ENCODE measurements at places on chromosomes 7 and 10. TPM values are rescaled to one million over a fixed set of nuclear protein-coding genes. Genes with fewer than 3 reads are reported as not detected.

MMP21 gene
- 0.13 TPM for total RNA-seq

DNA sequence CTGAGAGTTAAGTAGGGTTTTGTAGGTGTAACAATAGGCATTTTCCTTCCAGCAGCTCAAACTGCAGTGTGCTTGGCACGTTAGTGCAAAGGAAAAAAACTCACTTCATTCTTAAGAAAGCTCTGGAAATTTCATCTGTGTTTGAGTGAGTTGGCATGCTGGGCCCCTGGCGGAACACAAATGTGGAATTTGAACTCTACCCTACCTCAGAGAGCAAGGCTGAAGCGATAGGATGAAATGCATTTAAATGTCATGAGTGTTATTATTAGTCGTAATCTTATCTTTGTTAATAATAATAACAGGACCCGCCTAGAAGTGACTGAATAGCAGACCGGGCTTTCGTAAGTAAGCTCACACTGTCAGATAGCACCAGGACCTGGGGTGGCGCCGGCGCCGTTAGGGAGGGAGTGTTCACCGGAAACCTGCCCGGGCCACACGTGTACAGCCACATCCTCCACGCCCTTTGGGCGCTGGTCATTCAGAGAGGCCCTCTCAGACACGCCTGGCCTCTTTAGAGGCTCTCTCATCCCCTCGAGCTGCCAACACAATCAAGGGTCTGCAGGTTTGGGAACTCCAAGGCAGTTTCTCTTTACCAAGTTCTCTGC is 63.5 kb downstream of the GRK5 start:
- H3K27me3 ChIP-seq = no peaks in the 10 kb centered on the region
- no peak overlapping the region for H3K4me3 ChIP-seq
- H3K27ac ChIP-seq = peak overlapping the region; percentile 86
- no peak for DNase-seq
- H3K4me1 ChIP-seq = peaks cover 8% of the 10 kb centered on the region

GRCh38 chr10:52679117-52679516 is 93.5 kb downstream of the MBL2 start:
- H3K27me3 ChIP-seq = no peaks in the 10 kb centered on the region
- H3K27ac ChIP-seq = no peak overlapping the region
- no peaks in the 10 kb centered on the region for H3K4me1 ChIP-seq
- no peaks in the 10 kb centered on the region for H3K36me3 ChIP-seq
- H3K4me3 ChIP-seq = no peak overlapping the region

DNA sequence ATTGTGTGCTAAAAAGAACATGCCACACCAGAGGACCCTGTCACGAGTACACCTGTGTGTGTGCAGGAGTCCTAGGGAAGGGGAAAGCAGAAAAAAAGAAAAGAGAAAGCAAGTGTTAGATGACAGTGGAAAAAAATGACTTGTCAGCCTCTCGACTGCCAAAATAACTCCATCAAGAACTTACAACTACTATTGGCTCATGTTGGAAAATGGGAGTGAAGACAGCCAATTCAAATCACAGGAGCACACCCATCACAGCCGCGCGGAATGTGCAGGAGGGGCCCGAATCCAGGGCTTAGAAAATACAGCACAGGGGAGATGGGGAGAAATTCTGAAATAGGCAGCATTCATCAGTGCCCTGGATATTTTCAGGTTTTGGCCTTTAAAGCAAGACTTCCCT is 38.1 kb upstream of the FOXI2 start:
- no peaks in the 10 kb centered on the region for H3K4me1 ChIP-seq
- no peaks in the 10 kb centered on the region for H3K27me3 ChIP-seq
- no peak for DNase-seq
- H3K4me3 ChIP-seq = no peak overlapping the region

LIPK gene
- total RNA-seq = not detected

DNA sequence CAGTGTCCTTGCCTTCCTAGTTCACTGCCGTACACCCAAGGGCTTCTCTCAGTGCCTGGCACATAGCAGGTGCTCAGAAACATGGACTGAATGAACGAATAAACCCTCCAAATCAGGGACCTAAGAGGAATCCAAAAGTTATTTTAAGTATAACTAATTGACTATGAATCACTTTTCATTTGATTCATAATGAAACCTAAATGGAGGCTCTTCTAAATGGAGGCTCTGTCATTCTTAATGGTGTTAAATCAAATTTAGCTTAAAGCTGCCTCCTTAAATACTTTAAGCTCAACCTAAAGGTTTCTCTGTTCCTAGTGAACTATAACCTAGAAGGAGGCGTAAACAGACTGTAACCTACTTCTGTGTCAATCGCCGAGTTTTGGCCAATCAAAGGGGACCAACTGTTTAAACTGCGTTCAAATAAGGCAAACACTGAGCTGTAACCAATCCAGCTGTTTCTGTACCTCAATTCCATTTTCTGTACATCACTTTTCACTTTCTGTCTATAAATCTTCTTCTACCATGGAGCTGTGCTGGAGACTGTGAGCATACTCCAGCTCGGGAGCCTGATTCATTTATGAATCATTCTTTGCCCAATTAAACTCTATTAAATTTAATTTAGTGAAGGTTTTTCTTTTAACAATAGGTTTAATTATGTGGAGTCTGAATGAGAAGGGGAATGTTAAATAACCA is 11.0 kb downstream of the PYROXD2 start:
- H3K36me3 ChIP-seq = no peaks in the 10 kb centered on the region
- no peak for DNase-seq

GRCh38 chr7:575425-576366 is 56.0 kb upstream of the PDGFA start:
- H3K4me1 ChIP-seq = no peaks in the 10 kb centered on the region
- peak; percentile 45 for DNase-seq
- no peaks in the 10 kb centered on the region for H3K27me3 ChIP-seq
- H3K4me3 ChIP-seq = no peak overlapping the region

- H3K36me3 ChIP-seq = no peaks in the 10 kb centered on the region
- peaks cover 3% of the 10 kb centered on the region for H3K4me1 ChIP-seq
- peaks cover 4% of the 10 kb centered on the region for H3K27me3 ChIP-seq
- no peak overlapping the region for H3K27ac ChIP-seq
- DNase-seq = peak; percentile 48
These were observed 1.2 kb downstream of the MLXIPL start for GRCh38 chr7:73622909-73623797.

- H3K36me3 ChIP-seq = no peaks in the 10 kb centered on the region
- H3K27ac ChIP-seq = no peak overlapping the region
- H3K27me3 ChIP-seq = no peaks in the 10 kb centered on the region
- no peak for DNase-seq
These were observed 77.9 kb upstream of the ADO start for GRCh38 chr10:62726638-62727037.

GRCh38 chr10:123800821-123801220 is 90.8 kb downstream of the CPXM2 start:
- no peaks in the 10 kb centered on the region for H3K27me3 ChIP-seq
- no peak overlapping the region for H3K4me3 ChIP-seq
- no peak overlapping the region for H3K27ac ChIP-seq
- no peak for DNase-seq

MYO3A gene
- 3.1 TPM for total RNA-seq

DNA sequence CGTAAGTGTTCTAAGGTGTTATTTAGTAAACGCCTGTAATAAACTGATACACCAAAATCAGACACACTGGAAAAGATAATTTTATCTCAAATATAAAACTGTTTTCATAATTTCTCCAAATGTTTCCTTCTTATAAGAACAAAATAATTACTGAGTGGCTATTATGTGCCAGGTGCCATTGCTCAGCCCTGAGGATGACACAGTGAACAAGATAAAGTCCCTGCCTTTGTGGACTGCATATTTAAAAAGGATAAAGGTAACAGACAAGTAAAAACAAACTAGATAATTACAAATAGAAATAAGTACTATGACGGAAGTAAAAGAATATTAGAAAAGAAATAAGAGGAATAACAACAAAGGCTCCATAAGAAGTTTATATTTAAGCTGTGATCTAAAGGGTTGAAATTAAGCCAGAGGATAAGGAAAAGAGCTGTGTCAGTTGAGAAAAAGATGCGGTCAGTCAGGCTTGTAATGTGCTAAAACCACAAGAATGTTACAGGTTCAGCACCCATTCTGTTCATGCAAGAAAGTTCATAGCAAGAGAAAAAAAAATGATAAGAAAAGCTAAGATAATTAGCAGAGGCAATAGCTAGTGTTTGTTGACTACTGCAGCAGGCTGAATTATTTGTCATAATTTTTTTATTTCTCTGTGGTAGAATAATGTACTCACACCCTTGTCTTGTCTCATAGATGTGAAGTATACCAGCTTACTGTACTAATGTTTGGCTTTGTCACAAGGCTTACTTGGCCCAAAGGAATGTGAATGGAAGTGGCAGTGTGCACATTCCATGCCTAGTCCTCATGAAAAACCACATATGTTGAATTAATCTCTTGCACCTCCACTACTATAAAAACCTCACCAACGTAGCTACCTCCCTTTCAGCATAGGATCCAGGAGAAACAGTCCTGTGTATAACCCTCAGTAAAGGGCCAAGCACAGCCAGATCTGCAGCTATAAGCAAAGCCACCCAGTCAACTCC is 75.1 kb downstream of the CRPPA start:
- no peaks in the 10 kb centered on the region for H3K4me1 ChIP-seq
- H3K4me3 ChIP-seq = no peak overlapping the region
- H3K27me3 ChIP-seq = no peaks in the 10 kb centered on the region
